ENCODE measurements at places on chromosomes 12 and 14.

GRCh38 chr14:99612738-99613330 lies 8.8 kb upstream of the CCDC85C start:
- peak; percentile 73 for DNase-seq

DNA sequence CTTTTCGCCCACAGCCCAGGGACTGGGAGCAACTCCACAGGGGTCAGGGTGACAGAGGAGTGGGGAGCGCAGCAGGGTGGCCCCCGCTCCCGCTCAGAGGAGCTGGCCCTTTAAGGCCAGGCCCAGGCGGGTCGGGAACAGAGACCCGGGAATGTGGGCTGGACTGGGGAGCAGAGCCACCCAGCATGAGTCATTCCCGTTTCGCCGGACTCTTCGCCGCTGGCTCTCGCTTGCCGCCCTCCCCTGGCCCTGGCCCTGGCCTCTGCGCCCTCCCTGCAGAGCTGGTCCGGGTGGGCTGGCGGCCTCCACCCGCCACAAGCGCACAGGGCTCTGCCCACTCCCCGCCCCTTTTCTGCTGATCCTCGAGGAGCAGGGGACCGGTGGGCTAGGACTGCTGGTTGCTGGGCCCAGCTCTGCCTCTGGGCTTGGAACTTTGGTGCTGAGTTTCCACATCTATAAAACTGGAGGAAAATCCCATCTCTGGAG lies 92.8 kb downstream of the NINJ2 start:
- peak; percentile 92 for DNase-seq

GRCh38 chr14:76320486-76320885 lies 55.5 kb upstream of the ESRRB start:
- DNase-seq: no peak

DNA sequence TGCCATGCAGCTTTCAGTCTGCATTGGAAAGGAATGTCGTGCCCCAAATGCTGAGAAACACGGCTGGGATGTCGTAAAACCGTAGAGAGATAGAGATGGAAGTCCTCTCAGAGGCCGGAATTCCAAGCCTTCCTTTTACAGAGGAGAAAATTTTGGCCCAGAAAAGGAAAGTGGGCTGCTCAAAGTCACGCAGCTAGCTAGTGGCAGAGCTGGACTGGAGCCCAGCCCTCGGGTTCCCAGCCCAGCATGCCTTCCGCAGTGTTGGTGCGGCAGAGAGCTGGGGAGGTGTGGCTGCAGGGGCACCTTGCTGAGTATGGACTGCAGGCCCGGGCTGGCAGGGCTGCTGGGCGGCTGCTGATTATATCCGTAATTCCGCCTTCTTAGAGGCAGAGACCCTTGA lies 50.3 kb downstream of the KCNA1 start:
- no peak for DNase-seq

- no peak for DNase-seq
Observed at GRCh38 chr14:68564826-68565759, 227.8 kb downstream of the ZFP36L1 start.

GRCh38 chr12:98591209-98591608 lies 2.3 kb upstream of the SLC25A3 start:
- no peak for DNase-seq

DNA sequence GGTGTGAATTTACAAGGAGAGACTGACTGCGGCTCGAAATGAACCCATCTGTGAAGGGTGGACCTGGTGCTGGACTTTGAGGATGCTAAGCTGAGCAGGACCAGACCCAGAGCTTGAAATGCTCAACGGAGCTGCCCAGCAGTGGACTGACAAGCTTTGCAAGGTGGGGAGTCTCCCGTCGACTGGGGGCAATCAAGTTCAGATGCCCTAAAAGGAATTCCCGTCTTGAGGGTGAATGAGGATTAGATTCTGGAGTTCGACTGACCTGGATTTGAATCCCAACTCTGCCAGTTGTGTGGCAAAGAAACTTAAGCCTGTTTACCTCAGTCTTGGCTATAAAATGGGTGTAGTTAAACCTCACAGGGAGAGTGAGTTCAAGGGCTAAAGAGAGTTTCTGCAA lies 204.4 kb upstream of the LHX5 start:
- DNase-seq: no peak

- no peak for DNase-seq
Observed at GRCh38 chr14:64293976-64294671, at the start of gene ESR2. ESR2 (minus strand) TSS chr14:64294371; CDS start chr14:64282985, 11,386 bp downstream.

DNA sequence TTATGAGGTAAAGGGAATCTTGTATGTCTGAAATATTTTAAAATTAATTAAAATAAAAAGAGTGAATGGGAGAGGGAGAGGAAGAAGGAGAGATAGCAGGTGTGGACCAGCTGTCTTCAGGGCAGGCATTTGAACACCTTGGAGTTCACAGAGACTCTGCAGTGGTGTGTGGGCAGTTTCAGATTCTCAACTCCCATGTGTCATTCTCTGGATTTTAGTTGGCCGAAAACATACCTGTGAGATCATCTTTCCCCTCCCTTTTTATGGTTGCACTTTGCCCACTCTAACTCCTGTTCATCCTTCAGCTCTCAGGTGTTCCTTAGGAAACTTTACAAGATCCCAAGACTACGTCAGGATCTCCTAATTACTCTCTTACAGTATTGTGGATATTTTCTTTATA lies 108.1 kb downstream of the ERC1 start:
- DNase-seq: no peak

GRCh38 chr14:79805636-79806035 lies 405.7 kb downstream of the DIO2 start:
- DNase-seq: no peak

DNA sequence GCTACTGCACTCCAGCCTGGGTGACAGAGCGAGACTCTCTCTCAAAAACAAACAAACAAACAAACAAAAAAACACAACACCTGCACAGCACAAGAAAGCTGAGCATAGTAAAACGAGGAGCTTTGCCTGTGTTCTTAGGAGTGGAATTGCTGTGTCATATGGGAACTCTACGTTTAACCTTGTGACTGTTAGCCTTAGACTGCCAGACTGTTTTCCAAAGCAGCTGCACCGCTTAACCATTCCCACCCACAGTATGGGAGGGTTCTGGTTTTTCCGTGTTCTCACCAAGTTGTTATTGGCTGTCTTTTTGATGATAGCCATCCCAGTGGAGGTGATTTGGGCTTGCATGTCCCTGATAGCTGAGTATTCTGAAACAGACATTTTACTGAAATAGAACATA lies 9.2 kb downstream of the WNT5B start:
- DNase-seq: no peak

DNA sequence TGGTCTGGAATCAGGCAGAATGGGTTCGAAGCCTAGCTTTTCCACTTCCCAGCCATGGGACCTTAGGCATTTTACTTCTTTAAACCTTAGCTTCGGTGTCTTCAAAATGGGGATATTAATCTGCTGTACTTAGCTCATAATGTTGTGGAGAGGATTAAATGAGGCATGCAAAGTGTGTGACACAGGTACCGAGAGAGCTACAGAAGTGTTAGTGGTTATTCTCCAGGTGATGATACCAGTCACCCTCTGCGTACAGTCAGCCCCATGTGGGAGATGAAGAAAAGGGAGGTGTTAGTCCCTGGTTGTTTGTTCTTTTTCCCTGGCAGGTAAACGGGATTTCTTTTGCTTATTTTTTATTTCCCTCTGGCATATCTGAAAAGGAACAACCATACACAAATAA lies 212.1 kb downstream of the PHLDA1 start:
- DNase-seq: no peak

DNA sequence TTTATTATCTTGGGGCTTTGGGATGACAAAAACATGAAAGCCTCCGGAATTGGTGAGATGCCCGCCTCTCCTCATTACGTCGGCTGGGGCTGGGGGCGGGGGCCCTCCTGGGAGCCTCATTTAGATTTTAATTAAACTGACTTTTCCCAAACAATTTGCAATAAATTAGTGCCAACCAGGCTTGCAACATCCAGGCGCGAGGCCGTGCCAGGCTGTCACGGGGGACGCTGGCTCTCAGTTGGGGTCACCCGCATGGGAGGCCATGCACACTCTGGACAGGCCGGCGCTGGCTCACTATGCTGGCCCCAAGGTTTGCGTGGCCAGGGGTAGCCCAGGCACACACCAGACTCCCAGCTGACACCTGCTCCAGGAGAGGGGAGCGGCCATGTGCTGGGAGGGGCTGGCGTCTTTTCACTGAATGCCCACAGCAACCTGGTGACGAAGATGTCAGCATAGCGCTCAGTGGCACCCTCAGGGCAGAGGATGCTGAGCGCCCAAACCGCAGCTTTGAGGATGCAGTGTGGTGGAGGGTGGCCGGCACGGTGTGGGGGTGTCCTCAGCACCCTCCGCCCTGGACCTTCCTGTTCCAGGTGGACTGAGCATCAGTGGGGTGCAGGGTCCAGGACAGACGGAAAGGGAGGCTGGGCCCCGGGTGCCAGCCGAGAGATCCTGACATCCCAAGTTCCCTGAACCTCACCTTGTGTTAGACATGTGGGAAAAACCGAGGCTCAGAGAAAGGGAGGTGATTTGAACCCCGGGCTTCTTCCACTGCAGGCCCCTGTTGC lies 190.8 kb upstream of the C14orf180 start:
- DNase-seq: no peak

DNA sequence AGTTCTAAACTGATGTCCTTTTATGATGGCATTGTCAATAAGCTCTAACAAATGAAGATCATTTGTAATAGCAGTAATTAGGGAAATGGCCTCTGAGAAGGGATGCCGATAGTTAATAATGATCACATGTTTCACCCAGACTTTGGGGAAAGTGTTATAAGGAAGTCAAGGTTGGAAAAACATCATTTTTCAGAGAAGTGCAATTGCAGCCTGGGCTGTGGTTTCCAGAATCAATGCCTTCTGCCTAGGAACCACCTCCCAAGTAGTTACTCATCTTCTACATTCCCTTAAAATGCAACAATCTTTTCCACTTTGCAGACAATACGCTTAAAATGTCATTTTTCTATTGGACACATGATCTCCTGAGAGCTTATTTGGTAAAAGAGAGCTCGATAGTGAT lies 879 bp downstream of the EDDM3A start:
- no peak for DNase-seq

DNA sequence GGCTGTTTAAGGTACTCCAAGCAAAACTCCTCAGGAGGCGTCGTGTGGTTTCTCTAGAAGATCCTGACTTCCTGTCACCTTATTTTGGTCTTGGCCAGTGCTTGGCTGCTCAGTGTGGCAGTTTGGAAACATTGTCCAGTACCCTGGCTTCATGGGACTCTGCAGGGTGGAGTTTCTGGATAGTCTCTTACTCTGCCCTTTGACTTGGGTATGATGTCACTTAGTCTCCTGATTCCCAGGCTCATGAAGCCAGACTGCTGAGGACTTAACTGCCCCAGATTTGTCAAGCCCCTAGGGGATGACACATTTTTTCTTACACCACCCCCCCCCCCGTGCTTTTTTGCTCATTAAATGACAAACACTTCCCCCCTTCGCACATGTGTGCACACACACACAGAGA lies 82.7 kb downstream of the ADCK1 start:
- no peak for DNase-seq

GRCh38 chr12:65209655-65210043 lies 40.3 kb downstream of the LEMD3 start:
- DNase-seq: no peak

DNA sequence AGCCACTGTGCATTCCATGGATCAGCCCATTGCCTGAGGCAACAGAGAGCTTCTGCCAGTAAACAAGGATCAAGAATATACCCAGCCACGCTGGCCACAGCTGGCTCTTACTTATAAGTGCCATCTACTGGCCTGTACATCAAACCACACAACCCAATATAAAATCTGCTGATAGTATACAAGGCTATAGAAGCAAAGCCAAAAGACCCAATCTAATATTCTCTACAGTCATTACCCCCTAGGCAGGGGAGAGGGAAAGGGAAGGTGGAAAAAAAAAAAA lies 4.4 kb upstream of the FAM186B start:
- DNase-seq: peak; percentile 49

DNA sequence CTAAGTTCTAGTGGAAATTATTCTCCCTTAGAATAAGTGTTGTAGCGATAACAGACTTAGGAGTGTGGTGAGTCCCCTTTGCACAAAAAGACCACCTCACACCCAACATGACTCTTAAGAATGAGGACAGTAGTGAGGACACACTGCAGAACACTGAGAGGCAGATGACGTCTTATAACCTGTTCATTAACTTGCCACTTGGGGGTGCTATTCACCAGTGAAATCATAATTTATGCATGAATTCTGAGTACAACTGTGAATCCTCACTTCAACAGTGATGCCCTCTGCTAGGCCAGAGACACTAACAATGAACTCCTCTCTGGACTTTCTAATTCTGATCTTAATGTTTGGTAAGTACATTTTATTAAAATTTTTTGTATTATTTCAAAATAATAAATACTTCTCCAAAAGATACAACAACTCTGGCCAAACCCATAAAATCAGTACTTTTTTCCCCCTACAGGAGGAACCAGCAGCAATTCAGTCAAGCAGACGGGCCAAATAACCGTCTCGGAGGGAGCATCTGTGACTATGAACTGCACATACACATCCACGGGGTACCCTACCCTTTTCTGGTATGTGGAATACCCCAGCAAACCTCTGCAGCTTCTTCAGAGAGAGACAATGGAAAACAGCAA lies 274.7 kb downstream of the DAD1 start:
- DNase-seq: peak; percentile 70

DNA sequence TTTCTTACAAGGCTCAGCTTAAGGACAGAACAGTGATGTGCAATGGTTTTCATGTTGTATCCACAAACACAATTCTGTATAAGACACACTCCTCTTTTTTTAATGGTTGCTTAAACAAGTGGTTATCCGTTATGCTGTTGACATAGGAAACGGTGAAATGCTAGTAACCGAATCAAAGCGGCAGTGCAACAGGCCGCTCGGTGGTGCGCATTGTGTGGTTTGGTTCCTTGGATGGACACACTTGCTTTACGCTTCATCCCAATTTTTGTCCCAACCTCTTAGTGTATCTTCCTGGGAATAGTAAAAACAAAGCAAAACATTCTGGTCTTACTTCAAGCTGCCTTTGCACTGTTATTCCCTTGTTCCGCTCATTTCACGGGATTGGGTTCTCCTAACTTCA lies 650 bp upstream of the PTGER2 start:
- peak; percentile 17 for DNase-seq

DNA sequence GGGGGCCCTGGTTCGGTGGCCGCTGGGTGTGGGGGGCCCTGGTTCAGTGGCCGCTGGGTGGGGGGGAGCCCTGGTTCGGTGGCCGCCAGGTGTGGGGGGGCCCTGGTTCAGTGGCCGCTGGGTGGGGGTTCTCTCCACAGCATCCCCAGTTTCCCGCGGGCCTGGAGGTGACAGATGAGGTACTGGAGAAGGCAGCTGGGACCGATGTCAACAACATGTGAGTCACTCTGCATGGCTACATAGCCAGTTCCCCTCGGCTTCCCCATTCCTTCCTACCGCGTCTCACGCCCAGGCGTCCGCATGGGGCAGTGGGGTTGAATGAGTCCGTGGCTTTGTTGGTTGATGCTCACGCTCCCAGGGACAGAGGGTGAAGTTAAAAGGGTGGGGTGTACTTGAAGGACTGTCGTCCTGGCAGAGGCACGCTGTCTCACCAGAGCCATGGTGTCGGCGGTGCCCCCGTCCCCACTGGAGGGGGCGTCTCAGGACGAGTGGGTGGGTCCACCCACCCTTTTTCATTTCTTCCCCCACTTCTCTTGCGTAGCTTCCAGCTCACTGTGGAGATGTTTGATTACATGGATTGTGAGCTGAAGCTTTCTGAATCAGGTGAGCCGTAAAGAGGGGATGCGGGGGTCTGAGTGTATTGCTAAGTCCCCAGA lies 15.6 kb downstream of the HIP1R start:
- no peak for DNase-seq

- DNase-seq: no peak
Observed at GRCh38 chr14:72045271-72045670, 113.0 kb downstream of the RGS6 start.

Measured in MCF 10A (cell line).